ENCODE measurements at places on chromosomes 13 and 19. TPM values are rescaled to one million over a fixed set of nuclear protein-coding genes. Genes with fewer than 3 reads are reported as not detected.

The TMED1 gene
- 16.4 TPM for total RNA-seq

The LENG8 gene
- total RNA-seq, result 38.5 TPM

The POGLUT2 gene
- total RNA-seq, result 1.8 TPM

The PLA2G4C gene
- 0.32 TPM for total RNA-seq

DNA sequence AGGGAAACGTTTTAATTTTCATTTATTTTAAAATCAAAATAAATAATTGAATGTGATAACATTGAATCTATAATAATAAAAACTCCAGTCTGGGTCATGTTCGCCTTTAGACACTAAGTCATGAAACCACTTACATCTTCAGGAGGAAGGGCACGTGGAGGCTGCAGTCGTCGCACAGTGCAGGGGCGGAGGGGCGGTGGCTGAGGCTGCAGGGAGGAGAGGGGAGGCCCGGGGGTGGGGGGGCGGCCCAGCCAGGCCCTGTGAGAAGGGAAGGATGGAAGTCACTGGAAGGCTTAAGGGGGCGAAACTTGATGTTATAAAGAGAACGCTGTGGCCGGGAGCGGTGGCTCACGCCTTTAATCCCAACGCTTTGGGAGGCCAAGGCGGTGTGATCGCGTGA, 14.9 kb upstream of the LATS2 start:
- ATAC-seq, result peak; percentile 21

DNA sequence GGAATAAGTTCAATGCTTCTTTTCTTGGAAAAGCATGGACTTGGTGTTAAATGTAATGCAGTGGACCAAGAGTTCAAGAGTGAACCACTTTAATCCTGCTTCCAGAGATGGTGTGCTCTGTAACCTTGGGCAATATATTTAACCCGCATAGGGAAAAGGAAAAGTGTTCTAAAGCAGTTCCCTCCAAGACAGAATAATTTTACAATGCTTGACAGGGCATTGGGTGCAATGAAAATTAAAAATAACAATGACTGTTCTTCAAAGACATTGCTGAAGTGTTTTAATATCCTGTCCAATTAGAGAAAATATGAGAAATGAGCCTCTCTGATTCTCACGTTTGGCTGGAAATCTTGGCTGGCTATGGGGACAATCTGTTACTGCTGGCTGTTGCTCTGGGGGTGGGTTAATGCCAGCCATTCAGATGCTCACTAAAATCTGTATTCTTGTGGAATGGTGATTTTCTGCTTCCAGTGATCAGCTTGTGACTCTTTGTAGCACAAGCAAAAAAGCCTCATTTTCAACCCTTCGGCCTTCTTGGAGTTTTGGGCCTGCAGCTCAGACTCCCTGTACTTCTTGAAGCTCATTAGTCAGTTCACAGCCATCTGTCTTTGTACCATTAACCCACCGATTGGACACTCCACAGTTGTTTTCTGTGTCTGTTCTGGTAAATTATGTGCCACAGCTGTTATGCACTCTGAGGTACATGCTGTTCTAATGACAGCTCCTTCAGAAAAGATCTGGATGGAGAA, 310.6 kb downstream of the LMO7 start:
- no peak for ATAC-seq

DNA sequence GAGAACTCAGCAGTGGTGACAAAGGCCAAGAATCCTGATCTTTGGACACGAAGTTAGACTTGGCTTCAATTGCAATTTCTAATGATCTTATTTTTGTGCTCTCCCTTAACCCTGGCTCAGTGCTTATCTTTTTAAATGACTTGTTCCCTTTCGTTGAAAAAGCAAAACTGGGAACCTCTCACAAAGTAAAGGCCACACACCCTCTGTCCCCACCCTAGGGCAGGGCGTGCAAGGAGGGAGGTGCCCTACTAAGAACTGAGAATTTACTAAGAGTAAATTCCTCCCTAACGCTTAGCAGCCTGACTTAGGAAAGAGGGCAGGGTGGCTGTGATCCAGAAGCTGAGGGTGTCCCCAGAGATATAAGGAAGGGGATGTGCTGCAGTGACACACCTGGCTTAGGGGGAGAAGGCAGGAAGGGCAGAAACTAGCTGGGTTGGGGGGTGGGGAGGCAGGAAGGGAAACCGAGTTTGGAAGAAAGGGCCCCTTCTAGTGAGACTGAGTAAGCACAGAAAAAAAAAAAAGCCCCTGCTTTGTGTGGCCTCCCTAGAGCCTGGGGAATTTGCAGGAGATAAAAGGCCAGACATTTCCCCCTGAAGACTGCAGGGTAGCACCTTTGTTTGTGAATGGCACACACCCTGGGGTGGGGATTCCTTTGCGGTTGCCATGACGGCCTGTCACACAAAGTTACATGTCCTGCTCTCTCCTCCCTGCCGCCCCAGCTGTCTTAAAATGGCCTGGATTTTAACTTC, 435.1 kb downstream of the EFNB2 start:
- ATAC-seq, result peak; percentile 87

DNA sequence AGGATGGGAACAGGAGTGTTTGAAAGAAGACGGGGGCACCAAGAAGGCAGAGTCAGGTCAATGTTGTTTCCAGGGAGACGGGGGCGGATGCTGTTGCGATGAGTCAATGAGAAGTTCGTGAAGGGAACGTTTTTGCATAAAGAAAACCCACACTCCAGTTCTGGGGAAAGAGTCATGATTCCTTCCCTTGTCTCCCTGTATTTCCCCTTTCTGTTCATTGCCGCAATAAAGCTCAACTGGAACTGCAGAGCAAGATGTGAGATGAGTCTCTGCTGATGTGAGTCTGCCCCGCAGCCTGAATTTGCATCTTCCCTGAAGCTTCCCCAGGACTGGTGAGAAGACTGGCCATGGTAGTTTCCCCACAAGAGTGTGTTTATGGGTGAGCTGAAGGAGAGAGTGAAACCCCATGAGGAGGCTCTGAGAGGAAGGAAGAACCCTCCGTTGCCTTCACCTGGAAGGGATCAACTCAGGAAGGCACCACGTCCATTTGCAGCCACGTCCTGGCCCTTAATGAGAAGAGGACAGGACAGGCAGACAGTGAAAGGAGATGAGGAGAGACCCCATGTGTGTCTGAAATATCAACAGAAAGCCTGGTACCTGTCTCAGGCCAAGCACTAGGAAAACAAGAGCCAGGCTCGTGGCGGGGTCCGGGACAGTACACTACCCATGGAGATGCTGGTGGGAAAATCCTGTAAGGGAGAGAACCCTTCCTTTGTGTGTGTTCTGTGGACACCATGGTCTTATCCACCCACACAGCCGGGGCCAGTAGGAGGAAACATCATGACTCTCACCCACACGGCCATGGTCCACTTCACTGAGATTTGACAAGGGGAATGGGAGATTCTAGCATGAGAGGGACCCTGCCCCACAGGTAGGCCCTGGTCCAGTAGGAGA, 13.7 kb downstream of the LILRA1 start:
- no peak for ATAC-seq

DNA sequence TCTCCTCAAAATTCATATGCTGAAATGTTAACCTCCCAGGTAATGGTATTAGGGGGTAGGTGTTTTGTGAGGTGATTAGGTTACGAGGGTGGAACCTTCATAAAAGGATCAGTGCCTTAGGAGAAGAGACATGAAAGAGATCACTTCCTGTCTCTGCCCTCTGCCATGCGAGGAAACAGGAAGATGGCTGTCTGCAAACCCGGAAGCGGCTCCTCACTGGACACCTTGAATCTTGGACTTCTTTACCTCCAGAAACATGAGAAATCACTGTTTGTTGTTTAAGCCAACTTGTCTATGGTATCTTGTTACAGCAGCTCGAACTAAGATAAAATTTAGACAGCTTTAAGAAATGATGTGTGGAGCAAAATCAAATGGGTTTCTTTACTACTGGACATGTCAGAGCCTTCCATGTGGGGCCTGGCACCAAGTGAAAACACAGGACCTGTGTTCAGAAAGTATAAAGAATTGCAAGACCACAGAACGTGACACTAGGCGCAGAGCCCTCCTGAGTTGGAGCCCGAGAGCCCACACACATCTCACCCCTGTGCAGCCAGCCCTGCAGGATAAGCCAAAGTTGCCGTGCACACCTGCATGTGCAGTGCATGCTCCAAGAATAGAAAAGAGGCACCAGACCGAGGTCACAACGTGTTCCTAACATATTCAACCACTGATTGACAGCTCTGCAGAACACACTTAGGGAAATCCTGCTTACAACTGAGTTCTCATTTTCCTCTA, 112.5 kb upstream of the UQCRFS1 start:
- ATAC-seq, result no peak

DNA sequence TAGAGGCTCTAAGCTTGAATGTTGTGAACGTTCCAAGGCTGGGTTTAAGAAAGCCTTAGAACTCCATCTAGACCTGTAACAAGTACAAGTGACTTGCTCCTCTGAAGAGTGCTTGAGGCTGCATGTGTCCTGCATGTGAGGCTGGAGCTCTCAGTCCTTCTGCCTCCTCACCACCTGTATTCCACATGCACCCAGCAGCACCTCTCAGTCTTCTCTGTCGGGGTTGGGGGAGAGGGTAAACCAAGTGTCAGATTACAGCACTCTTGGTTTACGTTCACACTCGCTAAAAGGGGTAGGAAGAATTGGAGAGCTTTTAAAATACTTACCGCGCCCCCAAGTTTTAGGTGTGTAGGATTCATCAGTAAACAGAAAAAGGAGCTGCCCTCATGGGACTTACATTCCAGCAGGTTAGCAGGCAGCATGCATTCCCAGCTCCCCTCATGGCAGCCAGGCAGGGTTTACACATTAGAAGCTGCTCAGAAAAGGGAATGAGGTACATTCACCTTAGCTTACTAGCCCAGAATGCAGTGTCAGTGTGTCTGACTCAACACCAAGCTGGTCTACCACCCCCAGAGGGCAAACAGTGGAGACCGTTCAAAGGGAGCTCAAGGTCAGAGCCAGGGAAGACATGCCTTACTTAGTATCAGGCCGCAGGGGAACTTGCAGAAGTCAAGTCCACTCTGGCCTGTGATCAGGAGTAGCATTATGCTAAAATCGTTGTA, 248.1 kb downstream of the PCCA start:
- no peak for ATAC-seq

- no peak for ATAC-seq
These were observed 2.6 kb downstream of the NEK3 start for GRCh38 chr13:52156724-52157261.

GRCh38 chr13:73945871-73946270, 188.3 kb downstream of the KLF12 start:
- ATAC-seq, result no peak

DNA sequence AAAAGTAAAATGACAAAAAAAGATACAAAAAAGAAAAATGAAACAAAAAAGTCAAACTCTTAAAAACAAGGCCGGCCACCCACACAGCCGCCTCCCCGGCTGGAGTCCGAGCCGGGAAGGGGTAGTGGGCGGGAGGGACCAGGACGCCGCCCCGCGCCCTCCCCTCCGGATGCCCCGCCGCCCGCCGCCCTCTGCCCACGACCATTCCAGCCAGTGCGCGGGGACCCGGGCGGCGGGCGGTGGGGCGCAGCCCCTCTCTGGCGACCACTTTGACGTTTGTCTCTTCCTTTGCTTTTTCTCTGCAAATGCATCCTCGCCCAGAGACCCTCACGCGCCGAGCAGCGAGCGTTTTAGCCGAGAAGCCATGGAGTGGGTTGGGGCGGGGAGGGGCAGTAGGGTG, 28.6 kb downstream of the ZBTB7A start:
- no peak for ATAC-seq

DNA sequence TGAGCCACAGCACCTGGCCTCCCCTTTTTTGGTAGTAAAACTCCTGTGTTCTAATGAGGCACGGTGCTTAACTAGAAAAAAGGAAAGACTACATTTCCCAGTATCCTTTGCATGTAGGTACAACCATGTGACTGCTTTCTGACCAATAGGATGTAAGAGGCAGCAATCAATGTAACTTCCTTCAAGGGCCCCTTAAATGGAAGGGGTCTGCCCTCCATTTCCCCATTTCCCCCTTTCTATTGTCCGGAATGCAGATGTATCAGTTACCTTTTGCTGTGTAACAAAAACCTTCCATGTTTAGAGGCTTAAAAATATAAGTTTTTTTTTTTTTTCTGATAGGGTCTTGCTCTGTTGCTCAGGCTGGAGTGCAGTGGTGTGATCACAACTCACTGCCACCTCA, 2.2 kb downstream of the GPR32 start:
- no peak for ATAC-seq

DNA sequence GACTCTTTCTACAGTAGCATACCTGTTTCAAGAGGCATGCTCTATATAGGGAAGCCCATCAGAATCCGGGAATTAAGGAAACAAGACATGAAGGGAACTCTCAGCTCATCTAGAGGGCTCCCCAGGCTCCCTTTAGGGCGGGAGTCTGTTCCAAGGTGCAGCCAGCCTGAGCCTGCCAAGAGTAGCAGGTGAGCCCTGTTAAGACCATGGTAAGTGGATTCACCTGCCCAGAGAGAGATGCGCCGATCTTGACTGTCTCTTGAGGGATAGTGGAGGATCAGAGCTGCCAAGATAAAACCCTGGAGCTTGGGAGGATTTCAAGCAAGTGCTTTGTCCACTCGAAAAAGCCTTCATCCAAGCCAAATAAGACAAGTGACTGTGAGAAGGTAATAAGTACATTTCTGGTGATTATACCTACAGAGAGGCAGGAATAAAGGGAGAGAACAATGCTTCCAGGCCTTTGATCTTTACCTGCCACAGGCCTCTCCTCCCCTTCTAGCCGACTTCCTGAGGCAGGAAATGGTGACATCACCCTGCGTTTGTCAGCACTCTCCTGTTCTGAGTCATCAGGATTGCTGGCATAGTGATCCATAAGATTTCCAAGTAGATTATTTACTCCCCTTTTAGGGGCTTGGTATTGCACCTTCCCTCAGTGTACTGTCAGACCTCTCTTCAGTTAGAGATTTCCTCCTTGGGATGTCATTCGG, 31.5 kb downstream of the KLF5 start:
- ATAC-seq, result peak; percentile 94

DNA sequence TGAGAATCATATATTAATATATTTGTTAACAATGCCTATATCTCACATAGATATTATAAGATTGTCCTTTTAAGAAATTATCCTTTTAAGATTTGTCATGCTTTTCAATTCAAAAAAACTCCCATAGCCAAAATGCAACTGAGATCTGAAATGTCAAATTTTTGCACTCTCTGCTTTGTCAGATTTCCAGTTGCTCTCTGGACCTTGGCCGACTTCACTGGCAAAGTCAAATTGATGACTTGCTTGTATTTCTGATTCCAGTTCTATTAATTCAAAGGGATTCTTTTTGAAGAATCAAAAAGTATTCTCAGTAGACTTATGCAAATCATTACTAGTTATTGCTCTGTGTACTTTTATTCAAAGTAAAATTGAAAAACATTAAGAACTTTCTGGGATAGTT, 101.2 kb upstream of the SCEL start:
- ATAC-seq, result no peak

DNA sequence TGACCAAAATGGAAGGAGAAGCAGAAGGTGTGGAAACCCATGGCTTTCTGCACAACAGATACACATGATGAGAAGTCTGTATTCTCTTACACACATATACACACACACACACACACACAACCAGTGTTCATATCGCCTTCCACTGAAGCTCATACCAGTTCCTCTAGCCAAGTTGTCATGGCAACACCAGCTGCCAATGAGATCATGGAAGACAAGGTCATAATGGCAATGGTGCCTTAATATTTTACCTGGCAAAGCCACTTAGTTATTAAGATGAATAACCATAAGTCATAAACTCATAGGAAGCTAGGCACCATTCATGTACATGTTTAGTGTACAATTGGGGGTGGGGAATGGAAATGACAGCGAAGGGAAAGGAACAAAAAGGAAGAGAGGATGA, 2.6 kb upstream of the DHRS12 start:
- no peak for ATAC-seq
